NCI-H1930 (cell line): ENCODE measurements at places on chromosomes 16 and 17.
A peak's percentile ranks its signal among the peaks of the same experiment; 100 is the strongest.

DNA sequence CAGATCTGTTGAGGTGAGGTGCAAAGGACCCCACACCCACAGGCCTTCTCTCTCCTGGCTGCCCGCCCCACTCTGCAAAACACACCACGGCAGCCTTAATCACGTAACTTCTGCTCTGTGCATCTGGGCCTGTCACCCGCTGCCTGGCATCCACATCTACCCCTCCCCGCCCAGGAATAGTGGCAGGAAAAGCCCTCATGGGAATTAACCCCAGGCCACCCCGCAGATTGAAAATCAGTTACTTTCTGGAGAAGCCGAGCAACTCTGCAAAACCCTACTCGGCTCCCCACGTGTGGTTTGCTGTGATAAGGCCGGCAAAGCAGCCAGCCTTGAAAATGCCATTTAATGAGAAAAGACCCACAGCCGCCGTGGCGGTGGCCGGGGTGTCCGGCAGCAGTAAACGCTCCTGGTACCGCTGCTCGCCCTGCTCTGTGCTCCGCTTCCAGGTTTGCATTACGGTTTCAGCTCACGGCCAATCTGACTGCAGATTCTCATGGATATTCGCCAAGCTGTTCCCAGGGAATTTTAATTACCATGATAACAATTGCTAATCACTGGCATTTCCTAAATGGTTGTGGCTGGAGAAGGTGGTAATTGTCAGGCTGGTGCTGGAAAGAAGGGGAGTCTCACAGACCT lies 78.0 kb upstream of the DOC2B start:
- DNase-seq = no peak

- DNase-seq = no peak
These were observed at the start of gene MLKL for GRCh38 chr16:74700438-74701225. Gene MLKL (minus strand): TSS chr16:74700862. CDS start chr16:74695757, 5,105 bp downstream.

DNA sequence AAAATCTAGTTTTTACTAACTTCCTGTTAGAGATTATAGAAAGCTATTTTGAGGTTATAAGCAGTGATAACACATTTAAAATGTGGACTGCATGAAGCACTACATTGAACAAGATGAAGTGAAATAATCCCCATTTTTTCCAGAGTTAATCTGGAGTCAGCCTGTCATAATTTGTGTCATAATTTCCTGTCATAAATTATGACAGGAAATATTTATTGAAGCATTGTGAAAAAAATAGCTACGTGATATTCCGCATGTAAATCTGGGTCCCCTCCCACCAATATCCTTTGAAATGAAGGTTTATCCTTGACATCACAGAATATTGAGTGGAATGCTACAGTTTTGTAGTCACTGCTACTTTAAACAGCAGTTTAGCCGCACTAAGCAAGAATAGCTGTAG lies 40.1 kb downstream of the OMG start:
- no peak for DNase-seq

GRCh38 chr16:30524575-30525568 lies 1.5 kb downstream of the ZNF768 start:
- no peak for DNase-seq

GRCh38 chr16:3957344-3957980 lies 76.9 kb upstream of the CREBBP start:
- no peak for DNase-seq

- no peak for DNase-seq
These were observed 27.5 kb downstream of the TVP23A start for GRCh38 chr16:10791048-10791447.

- DNase-seq = peak; percentile 82
These were observed at the start of gene WSB1 for GRCh38 chr17:27293898-27294688. Gene WSB1 (plus strand): TSS chr17:27294114. CDS start chr17:27294396, 282 bp downstream.

GRCh38 chr17:61076621-61077031 lies 323.0 kb upstream of the TBX2 start:
- peak; percentile 15 for DNase-seq

- no peak for DNase-seq
These were observed 16.6 kb downstream of the KRT12 start for GRCh38 chr17:40850293-40850972.
